ENCODE measurements at places on chromosomes 12 and 14. TPM values are rescaled to one million over a fixed set of nuclear protein-coding genes. Genes with fewer than 3 reads are reported as not detected.

Gene FITM1
- not detected for total RNA-seq

Gene REM2
- 0.26 TPM for total RNA-seq

Gene PTPRB
- 1.6 TPM for total RNA-seq

Gene TWF1
- total RNA-seq, result 59.3 TPM

Gene RNF212B
- total RNA-seq, result not detected

Gene LTB4R2
- 2.0 TPM for total RNA-seq

Gene ST8SIA1
- not detected for total RNA-seq

Gene SLC15A5
- total RNA-seq, result not detected

Gene FKBP3
- total RNA-seq, result 120 TPM

Gene TTC9
- total RNA-seq, result 3.0 TPM

Gene AQP6
- total RNA-seq, result not detected

Gene CCDC85C
- total RNA-seq, result 27.0 TPM

Gene KRT85
- not detected for total RNA-seq

Gene APEX1
- 259 TPM for total RNA-seq

Gene GALNT9
- total RNA-seq, result 6.4 TPM

Gene LGR5
- total RNA-seq, result not detected

Gene PLEKHH1
- 3.7 TPM for total RNA-seq

Gene TDRD9
- total RNA-seq, result 0.04 TPM

Gene ALX1
- total RNA-seq, result 5.3 TPM

Gene ASCL1
- not detected for total RNA-seq

Gene NTN4
- 50.9 TPM for total RNA-seq

Gene ANO2
- not detected for total RNA-seq

Gene TAS2R31
- total RNA-seq, result not detected

Gene INHBC
- total RNA-seq, result not detected

Gene PTGER2
- 1.9 TPM for total RNA-seq

Gene MYRFL
- total RNA-seq, result not detected

Gene RIPK3
- total RNA-seq, result not detected

Gene CLEC2D
- 0.24 TPM for total RNA-seq

Gene TAC3
- total RNA-seq, result not detected

Gene ERBB3
- total RNA-seq, result 1.0 TPM

Gene PMCH
- not detected for total RNA-seq

Gene SYCP3
- total RNA-seq, result not detected

Gene SLC41A2
- total RNA-seq, result 18.7 TPM

Gene SLC6A12
- 0.51 TPM for total RNA-seq
